ENCODE measurements at places on chromosomes 2 and 18.

- DNase-seq = no peak
These were observed 912.1 kb downstream of the SLC4A3 start for GRCh38 chr2:220539481-220539880.

GRCh38 chr18:21260621-21261020 is 18.6 kb downstream of the GREB1L start:
- DNase-seq = no peak

DNA sequence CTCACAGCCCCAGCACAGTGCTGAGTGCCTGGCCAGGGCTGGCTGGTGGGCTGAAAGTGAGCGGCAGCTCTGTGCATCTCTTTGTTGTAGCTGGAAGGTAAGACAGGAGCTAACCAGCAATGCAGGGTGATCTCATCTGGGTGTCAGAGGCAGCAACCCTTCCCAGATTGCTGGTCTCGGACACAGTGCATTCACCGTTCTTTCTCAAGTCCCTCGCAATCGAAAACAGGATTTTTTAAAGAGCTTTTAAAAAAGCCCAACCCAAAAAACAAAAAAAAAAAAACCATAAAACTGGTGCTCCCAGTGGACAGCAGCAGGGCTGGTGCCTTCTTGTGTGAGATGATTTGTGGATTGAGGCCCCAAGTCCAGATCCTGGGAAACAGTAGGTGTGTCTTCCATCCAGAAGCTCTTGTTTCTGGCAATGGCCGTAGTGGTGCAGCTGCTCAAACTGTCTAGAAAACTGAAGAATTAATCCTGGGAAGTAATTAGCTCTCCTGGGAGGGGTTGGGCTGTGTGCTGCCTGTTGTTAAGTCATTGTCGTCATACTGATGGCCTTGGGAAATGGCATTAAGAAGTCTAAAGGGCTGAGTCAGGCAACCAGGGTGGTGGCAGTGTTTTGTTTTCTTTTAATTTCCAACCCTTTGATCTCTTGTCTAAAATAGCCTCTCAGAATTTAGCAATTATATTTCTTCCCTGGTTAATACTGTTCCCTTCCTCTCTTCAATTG is 156.7 kb downstream of the KLHL29 start:
- peak; percentile 20 for DNase-seq

GRCh38 chr2:118925981-118926380 is 16.0 kb upstream of the MARCO start:
- DNase-seq = no peak

- DNase-seq = peak; percentile 21
These were observed 66.2 kb upstream of the SLC39A10 start for GRCh38 chr2:195590861-195591205.

DNA sequence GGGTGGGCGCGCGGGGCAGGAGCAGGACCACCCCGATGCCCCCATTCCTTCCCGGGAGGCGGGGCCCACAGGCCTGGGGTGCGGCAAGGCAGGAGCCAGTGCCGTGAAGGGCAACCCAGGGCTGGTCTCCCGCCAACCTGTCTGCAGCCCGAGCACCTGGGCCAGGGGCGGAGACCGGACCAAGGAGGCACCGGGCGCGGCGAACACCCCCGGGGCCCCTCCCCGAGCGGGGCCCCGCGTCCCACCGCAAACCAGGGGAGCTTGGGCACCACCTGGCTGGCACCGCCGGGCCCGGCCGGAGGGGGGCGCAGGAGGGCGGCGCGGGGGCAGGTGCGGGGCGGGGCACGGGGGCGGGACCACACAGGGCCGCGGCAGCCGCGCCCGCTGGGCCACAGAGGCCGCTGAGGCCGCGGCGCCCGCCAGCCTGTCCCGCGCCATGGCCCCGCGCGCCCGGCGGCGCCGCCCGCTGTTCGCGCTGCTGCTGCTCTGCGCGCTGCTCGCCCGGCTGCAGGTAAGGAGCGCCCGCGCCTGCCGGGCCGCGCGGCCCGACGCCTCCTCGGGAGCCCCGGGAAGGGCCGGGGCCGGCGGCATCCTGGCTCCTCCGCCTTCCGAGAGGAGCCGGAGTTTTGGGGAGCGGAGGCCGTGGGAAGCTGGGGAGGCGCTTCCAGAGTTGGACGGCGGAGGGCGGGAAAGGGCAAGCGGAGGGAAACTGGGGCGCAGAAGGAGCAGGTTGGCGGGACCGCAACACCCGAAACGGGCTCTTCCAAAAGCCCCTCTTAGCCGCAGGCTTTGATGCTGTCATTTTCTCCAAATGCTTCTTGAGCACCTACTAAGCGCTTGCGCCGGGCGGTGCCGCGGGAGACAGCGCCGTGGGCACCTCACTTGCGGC is at the start of gene TNFRSF11A:
TSS of gene TNFRSF11A (plus strand) at position 394 of the 889 bp plus-strand sequence. CDS start at position 437, 43 bp downstream.
- no peak for DNase-seq

- no peak for DNase-seq
These were observed 42.7 kb downstream of the MPHOSPH10 start for GRCh38 chr2:71173096-71173495.

DNA sequence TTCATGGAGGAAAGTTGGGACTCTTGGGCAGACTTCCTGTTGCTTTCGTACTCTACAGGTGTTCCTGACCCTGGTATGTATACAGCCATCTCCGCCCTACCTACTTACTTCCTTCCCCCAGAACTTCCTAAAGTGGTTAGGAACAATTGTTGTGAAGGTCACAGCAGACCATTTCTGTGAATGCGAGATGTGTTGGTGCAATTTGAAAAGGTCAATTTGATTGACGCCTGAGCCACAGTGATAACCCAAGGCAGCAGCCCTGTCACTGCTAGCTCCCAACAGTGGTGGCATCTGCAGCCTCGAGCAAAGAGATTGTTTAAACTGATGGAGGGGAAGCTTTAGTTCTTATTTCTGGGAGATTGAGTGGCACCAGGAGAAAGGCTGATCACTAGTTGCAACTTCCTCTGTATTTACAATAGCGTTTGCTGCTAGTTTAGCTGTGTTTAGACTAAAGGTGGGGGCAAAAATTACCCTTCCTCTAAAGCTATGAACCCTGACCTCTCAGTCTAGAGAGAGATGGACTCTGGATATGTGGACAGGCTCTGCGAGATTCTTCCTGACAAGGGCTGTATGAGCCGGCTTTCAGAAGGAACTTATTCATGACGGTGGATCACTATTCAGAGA is 78.3 kb upstream of the MAP4K3 start:
- DNase-seq = no peak

DNA sequence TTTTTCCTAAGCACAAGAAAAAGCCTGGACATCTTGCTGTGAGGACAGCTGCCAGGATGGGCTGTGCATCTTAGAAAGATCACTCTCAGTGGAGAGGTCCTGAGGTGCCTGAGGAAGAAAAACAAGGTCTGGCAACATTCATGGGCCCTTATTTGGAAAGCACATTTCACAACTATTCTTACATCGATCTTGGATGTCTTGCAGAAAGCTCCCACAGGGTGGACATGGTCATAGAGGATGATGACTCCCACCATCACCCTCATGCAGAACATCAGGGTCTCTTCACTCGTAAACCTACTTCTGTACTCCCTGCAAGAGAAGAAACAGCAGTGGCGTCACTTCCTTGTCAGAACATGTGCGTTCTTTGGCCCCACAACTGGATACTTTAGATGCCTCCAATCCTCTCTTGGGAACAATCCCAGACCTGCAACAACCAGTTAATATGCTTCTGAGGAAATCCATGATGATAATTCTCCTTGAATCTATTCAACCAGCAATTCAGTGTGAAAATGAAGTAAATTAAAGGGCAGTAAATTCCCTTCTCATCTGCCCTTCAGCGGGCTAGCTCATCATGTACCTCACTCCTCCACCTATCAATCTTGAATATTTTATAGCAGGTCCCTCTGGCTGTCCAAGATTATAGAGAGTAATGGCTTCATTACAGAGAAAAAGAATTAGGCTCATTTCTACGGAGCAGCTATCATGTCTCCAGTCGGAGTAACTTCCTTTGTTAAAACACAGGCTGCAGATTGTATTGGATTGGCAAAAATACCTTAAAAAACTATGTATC is 106.2 kb downstream of the CYRIA start:
- no peak for DNase-seq

GRCh38 chr2:239961662-239962613 is 63.2 kb downstream of the NDUFA10 start:
- no peak for DNase-seq

DNA sequence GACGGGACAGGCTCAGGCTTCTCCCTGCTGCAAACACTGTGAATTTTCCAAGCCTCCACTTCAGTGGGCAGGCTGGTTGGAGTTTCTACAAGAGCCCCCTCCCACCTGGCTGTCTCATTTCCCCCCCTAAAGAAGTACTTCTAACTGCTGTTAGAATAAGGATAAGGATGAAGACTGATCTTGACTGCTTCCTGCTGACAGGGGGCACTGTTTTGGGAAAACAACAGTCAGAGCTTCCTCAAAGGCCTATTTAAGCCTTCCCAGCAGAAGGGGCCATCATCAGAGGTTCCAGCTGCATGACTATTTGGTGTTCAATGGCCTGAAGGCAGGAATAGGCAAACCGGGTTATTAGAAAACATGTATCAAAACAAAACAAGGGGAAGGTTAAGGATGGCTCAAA is 1162.8 kb downstream of the DSC3 start:
- no peak for DNase-seq
